Transverse colon (tissue), 4 donors: ENCODE measurements at places on chromosomes 12 and 14. TPM values are rescaled to one million over a fixed set of nuclear protein-coding genes. Genes with fewer than 3 reads are reported as not detected.

TPH2 gene
- not detected for total RNA-seq

TAS2R20 gene
- total RNA-seq: 2.6 TPM

DNA sequence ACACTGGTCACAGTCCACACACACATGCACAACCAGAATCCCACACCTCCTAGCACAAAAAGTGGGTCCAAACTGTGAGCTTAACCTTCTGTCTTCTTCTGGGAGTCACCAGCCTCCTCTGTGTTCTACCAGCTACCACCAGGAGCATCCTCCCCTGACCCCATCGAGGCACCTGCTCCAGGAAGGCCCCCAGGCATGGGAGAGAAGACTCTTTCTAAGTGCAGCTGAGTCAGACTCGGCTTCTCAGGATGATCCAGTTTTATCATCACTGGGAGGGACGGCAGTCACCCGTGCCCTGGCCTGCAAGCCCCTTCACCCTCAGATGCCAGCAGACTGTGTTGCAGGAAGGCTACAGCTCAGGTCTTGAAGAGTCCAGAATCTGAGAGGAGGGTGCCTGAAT is 7.9 kb upstream of the ENDOU start:
- H3K4me1 ChIP-seq: peaks cover 29% of the 10 kb centered on the region
- no peaks in the 10 kb centered on the region for H3K27me3 ChIP-seq
- no peak for DNase-seq
- no peak overlapping the region for H3K27ac ChIP-seq
- H3K36me3 ChIP-seq: no peaks in the 10 kb centered on the region

GRCh38 chr12:63997198-63997597 is 152.7 kb downstream of the SRGAP1 start:
- H3K4me3 ChIP-seq: no peak overlapping the region
- H3K36me3 ChIP-seq: no peaks in the 10 kb centered on the region
- no peaks in the 10 kb centered on the region for H3K4me1 ChIP-seq
- no peak for DNase-seq

GRCh38 chr12:82358200-82359114 is at the start of the genes CCDC59 and METTL25:
CCDC59 (minus strand) TSS chr12:82358387; CDS start chr12:82358376, 11 bp downstream.
METTL25 (plus strand) TSS chr12:82358529; CDS start chr12:82358566, 37 bp downstream.
- H3K27me3 ChIP-seq: no peaks in the 10 kb centered on the region
- peak within 1 kb of the TSS; percentile 85 for H3K4me3 ChIP-seq
- no peaks in the 10 kb centered on the region for H3K36me3 ChIP-seq
- peak; percentile 99 for DNase-seq
- H3K4me1 ChIP-seq: peaks cover 30% of the 10 kb centered on the region

DNA sequence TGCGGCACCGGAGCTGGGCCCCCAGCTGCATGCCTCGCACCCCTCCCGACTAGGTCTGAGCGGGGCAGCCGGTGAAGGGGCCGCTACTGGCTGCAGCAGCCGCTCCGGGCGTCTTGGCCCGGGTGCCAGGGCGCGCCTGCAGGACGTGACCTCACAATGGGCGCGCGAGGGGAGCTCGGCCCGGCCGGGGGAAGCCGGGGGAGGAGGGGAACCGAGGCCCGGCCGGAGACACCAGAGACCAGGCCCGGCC is 353 bp downstream of the BAG5 start:
- no peaks in the 10 kb centered on the region for H3K36me3 ChIP-seq
- H3K27ac ChIP-seq: peak overlapping the region; percentile 98
- DNase-seq: no peak
- H3K4me3 ChIP-seq: peak overlapping the region; percentile 91
- no peaks in the 10 kb centered on the region for H3K27me3 ChIP-seq
- peaks cover 42% of the 10 kb centered on the region for H3K4me1 ChIP-seq

DNA sequence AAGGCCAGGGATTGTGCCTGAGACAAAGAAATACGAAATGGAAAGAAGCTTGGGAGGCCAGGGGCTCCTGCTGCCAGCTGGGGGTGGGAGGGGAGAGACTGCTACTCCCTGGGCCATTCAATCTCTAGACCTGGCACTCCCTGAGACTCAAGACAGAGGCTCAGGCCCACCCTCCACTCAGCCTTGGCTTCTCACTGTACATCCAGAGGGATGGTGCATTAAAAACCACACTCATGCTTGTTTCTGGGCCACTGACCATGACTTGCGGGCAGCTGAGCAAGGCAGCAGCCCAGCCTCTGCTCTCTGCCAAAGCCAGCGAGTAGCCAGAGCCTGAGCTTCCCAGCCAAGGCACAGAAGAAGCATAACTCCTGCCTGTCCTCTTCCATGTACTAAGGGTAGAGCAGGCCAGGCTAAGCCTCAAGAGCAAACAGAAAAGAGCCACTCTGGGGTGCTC is 41.5 kb downstream of the PITPNM2 start:
- no peaks in the 10 kb centered on the region for H3K27me3 ChIP-seq
- peaks cover 9% of the 10 kb centered on the region for H3K4me1 ChIP-seq
- H3K4me3 ChIP-seq: no peak overlapping the region
- peak overlapping the region; percentile 36 for H3K27ac ChIP-seq
- H3K36me3 ChIP-seq: no peaks in the 10 kb centered on the region
- DNase-seq: no peak

FLRT2 gene
- 3.5 TPM for total RNA-seq

- H3K27ac ChIP-seq: peak overlapping the region; percentile 72
- H3K4me3 ChIP-seq: no peak overlapping the region
- no peak for DNase-seq
- no peaks in the 10 kb centered on the region for H3K27me3 ChIP-seq
Measured at GRCh38 chr14:75711105-75711795, 50.2 kb downstream of the TTLL5 start.

- peak overlapping the region; percentile 95 for H3K4me3 ChIP-seq
- DNase-seq: no peak
- H3K4me1 ChIP-seq: peaks cover 18% of the 10 kb centered on the region
- no peaks in the 10 kb centered on the region for H3K27me3 ChIP-seq
- H3K36me3 ChIP-seq: no peaks in the 10 kb centered on the region
Measured at GRCh38 chr14:92105073-92105892, 1.1 kb downstream of the ATXN3 start.

KRT77 gene
- total RNA-seq: not detected

PLEKHA5 gene
- 41.1 TPM for total RNA-seq

GRCh38 chr14:92846162-92846897 is 52.2 kb downstream of the GOLGA5 start:
- no peaks in the 10 kb centered on the region for H3K27me3 ChIP-seq
- H3K4me1 ChIP-seq: no peaks in the 10 kb centered on the region
- H3K4me3 ChIP-seq: no peak overlapping the region
- H3K36me3 ChIP-seq: no peaks in the 10 kb centered on the region
- DNase-seq: no peak

DNA sequence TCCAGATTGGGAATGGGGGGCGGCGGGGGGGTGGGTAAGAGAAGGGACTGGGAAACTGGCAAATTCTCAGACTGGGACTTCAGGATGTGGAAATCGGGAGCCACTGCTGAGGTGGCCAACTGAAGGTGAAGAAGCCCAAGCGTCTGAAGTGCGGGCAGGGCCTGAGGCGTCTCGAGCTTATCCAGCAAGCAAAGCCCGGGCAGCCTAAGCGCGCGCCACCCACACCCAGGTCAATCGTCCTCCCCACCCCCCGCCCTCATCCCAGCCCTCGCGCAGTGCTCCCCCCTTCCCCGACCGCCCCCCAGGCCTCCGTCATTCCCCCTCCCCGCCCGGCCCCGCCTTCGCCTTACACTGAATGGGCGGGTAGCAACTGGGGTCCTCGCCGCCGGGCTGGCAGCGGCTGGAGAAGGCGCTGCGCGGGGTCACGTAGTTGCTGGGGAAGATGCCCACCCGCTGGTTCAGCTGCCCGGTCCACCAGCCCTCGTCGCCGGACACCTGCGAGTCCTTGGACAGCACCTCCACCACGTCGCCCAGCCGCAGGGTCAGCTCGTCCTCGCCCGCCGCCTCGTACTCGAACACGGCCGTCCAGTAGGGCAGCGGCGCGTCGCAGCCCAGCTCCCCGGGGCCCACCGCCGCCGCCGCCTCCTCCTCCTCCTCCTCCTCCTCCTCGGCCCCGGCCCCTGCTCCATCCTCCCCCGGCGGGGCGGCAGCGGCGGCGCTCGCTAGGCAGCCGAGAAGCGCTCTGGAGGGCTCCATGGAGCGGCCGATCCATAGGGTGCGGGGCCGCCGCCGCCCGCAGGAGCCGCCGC is 693 bp downstream of the MAP3K9 start:
- H3K36me3 ChIP-seq: no peaks in the 10 kb centered on the region
- peaks cover 25% of the 10 kb centered on the region for H3K27me3 ChIP-seq
- H3K4me3 ChIP-seq: peak overlapping the region; percentile 52
- no peaks in the 10 kb centered on the region for H3K4me1 ChIP-seq
- DNase-seq: peak; percentile 60
- peak overlapping the region; percentile 84 for H3K27ac ChIP-seq

DNA sequence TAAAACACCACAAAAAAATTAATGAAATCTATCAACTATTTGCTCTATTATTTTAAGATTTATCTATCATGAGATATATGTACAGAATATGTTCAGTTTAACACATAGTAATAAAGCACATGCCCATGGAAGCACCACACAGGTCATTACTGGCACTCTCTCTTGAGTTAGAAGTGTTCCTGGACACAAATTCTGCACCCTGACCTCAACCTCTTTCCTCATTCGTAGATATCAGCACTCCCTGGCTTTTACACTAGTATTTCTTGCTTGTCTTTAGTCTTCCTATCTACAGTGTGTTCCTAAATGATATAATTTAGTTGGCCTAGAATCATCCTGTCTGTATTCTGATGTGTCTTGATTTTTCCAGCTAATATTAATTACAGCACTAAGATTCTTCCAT is 321.0 kb upstream of the SOX5 start:
- no peaks in the 10 kb centered on the region for H3K4me1 ChIP-seq
- H3K4me3 ChIP-seq: no peak overlapping the region
- no peaks in the 10 kb centered on the region for H3K36me3 ChIP-seq

DNA sequence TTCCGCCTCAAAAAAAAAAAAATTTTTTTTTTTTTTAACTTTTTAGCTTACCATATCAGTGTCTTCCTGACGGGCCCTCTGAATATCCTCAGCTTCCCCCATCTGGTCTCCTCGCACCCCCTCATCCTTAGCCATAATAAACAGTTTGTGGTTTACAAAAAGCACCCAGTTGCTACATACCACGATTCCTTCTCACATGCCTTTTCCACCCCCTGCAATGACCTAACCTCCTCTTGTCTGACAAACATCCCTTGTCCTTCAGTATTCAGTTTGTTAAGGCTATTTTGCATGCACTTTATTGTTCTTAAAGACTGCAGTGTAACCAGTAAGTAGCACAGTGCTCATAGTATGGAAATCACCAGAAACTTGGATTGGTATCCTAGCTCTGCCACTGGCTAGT is 88.5 kb downstream of the PPM1H start:
- DNase-seq: no peak
- H3K36me3 ChIP-seq: no peaks in the 10 kb centered on the region
- H3K4me1 ChIP-seq: peaks cover 7% of the 10 kb centered on the region
- no peak overlapping the region for H3K27ac ChIP-seq

DNA sequence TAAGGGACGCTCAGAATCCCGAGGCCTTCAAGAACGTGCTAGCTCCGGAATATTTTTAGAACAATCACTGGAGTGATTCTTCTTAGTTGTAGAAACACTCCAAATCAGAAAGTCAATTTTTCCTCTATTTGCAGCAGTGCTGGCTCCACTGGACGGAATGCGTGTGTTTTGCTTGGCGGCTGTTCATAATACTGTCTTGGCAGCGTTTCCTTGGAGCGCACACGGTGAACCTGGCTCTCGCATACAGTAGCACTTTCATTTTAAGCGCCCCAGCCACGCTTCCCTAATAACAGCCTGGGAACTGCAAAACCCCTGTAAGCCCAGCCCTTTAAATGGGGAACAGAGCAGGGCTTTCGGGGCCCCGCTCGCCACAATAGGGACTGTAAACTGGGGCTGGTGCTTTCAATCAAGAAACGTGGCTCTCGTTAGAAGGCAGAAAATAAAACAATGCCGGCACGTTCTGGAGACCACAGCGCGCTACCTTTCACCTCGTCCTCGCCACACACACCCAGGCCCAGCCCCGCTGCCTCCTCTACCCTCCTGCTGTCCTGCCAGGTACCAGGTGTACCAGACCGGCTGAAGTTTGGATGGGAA is 79.9 kb downstream of the BCL11B start:
- H3K36me3 ChIP-seq: no peaks in the 10 kb centered on the region
- peaks cover 10% of the 10 kb centered on the region for H3K4me1 ChIP-seq
- DNase-seq: peak; percentile 52
- H3K27me3 ChIP-seq: no peaks in the 10 kb centered on the region
- peak overlapping the region; percentile 18 for H3K4me3 ChIP-seq
- peak overlapping the region; percentile 49 for H3K27ac ChIP-seq
